ENCODE measurements at places on chromosomes 7 and 10.

GRCh38 chr10:22133749-22134624 lies 83.8 kb downstream of the EBLN1 start:
- no peak for DNase-seq

- no peak for DNase-seq
Observed at GRCh38 chr10:20959242-20959641, 62.1 kb upstream of the NEBL start.

GRCh38 chr10:13720699-13721098 lies 133.9 kb downstream of the PRPF18 start:
- no peak for DNase-seq

GRCh38 chr10:133132473-133133291 lies 27.3 kb upstream of the KNDC1 start:
- DNase-seq, result no peak

- DNase-seq, result peak; percentile 27
Observed at GRCh38 chr7:48875045-48875916, 49.1 kb upstream of the CDC14C start.

GRCh38 chr7:151249732-151250072 lies 1.2 kb upstream of the SMARCD3 start:
- DNase-seq, result peak; percentile 86

GRCh38 chr10:6850452-6850851 lies 270.4 kb upstream of the PRKCQ start:
- no peak for DNase-seq

GRCh38 chr7:83301416-83301815 lies 138.7 kb upstream of the PCLO start:
- no peak for DNase-seq
